Astrocyte of the spinal cord (primary cell): ENCODE measurements at places on chromosomes 5 and 9.

- no peak for DNase-seq
These were observed 59.9 kb downstream of the GABRA6 start for GRCh38 chr5:161745392-161745791.

GRCh38 chr9:22535780-22536179 is 89.2 kb downstream of the DMRTA1 start:
- DNase-seq: no peak

DNA sequence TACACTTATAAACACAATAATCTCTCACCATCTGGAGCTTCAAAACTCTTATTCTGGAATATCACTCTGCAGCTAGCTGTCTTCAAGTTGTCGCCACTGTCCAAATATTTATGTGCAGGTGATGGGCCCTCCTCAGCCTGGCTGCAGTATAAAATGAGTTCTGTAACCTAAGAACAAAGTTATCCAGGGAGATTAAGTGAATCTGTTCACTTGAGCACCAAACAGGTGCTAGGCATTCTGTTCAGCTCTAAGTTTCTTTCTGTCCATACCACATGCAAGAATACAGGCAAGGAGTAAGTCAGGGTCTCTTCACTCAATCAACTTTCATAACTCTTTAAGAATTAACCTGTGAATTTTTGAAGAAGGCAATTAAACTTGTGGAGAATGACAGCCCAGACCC is 344.1 kb downstream of the PLK2 start:
- no peak for DNase-seq

GRCh38 chr9:97437051-97437600 is 25.2 kb downstream of the TDRD7 start:
- DNase-seq: no peak

- DNase-seq: no peak
These were observed 131.6 kb downstream of the FANCC start for GRCh38 chr9:95185956-95186355.

DNA sequence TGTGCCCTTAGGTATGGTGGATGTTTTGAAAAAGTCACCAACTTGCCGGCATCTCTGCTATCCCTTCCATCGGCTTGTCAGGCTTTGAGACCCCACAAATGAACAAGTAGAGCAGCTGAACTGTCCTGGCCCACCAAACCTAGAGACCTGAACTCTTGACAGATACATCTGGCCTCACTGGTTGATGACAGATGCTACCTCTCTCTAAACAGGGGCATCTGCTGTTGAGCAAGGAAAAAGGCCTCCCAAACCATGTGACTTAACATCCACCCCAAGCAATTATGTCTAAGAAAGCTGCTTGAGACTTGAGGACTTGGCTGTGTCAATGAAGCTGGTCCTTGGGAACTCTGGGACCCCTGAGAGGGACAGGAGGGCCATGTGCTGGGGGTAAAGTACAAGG is 2.3 kb downstream of the CCNI2 start:
- DNase-seq: no peak

- DNase-seq: no peak
These were observed at the start of gene THBS4 for GRCh38 chr5:80034962-80035821. THBS4 (plus strand) TSS chr5:80035348; CDS start chr5:80035538, 190 bp downstream.
